Karpas-422 (cell line): ENCODE measurements at places on chromosomes 7 and 10.

- DNase-seq, result no peak
These were observed 6.1 kb upstream of the SH3PXD2A start for GRCh38 chr10:103861505-103861904.

DNA sequence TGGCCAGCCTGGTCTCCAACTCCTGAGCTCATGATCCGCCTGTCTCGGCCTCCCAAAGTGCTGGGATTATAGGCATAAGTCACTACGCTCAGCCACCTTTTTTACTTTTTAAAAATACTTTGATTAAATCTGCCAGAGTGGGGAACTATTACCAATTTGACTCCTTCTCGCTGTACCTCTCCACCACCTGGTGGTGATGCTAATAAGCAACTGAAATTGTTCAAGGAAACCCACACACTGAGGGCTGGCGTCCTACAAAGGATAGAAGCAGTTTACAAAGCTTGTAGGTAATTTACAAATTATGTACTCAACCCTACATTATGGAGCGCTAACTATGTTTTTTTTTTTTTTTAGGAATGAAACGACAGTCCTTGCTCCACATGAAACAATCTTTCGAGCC, 111.1 kb downstream of the CPED1 start:
- no peak for DNase-seq

GRCh38 chr7:134254311-134254710, 62.4 kb downstream of the SLC35B4 start:
- no peak for DNase-seq

- no peak for DNase-seq
These were observed 572 bp upstream of the BHLHA15 start for GRCh38 chr7:98210513-98211220.

DNA sequence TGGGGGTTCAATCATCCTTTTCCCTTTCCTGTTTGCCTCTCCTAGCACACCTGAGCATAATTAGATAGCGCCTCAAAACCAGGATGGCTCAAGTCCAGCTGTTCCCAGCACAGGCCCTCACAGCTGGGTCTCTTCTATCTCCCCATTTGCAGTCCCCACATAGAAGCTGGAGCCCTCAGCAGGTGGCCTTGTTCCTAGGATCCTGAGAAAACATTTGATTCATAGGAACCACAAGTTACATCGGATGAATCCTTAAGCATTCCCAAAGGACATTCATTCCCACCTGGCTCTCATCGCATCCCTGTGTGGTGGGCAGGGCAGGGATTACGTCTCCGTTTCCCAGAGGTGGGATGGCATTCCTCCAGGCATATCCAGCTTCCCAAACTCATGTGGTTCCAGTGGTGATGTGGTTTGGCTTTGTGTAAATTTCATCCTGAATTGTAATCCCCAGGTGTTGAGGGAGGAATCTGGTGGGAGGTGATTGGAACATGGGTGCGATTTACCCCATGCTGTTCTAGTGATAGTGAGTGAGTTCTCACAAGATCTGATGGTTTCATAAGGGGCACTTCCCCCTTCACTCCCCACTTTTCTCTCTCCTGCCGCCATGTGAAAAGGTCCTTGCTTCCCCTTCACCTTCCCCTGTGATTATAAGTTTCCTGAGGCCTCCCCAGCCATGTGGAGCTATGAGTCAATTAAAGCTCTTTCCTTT, 49.8 kb upstream of the LEP start:
- no peak for DNase-seq

- no peak for DNase-seq
These were observed 28.6 kb downstream of the TMEM178B start for GRCh38 chr7:141102436-141102835.

DNA sequence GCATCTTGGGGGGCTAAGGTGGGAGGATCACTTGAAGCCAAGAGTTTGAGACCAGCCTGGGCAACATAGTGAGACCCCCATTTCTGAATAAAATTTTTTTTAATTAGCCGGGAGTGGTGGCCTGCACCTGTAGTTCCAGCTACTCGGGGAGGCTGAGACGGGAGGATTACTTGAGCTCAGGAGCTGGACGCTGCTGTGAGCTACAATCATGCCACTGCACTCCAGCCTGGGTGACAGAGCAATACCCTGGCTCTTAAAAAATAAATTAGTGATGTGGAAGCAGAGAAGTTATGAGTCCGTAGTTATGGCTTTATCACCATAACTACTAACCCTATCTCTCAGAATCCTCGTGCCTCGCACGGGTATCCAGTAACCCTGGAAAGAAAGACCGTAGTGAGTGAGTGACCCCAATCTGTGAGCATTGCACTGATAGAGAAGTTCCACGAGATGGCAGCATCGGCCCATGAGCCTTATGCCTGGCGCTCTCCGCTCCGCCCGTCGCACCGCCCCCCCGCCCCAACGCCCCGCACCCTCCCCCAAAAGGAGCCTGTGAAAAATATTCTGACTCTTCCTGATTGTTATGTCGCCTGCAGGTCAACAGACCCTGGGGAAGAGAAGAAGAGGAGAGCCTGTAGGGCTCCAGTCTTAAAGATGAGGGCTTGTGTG, 4.9 kb upstream of the SLC29A3 start:
- DNase-seq, result peak; percentile 80

DNA sequence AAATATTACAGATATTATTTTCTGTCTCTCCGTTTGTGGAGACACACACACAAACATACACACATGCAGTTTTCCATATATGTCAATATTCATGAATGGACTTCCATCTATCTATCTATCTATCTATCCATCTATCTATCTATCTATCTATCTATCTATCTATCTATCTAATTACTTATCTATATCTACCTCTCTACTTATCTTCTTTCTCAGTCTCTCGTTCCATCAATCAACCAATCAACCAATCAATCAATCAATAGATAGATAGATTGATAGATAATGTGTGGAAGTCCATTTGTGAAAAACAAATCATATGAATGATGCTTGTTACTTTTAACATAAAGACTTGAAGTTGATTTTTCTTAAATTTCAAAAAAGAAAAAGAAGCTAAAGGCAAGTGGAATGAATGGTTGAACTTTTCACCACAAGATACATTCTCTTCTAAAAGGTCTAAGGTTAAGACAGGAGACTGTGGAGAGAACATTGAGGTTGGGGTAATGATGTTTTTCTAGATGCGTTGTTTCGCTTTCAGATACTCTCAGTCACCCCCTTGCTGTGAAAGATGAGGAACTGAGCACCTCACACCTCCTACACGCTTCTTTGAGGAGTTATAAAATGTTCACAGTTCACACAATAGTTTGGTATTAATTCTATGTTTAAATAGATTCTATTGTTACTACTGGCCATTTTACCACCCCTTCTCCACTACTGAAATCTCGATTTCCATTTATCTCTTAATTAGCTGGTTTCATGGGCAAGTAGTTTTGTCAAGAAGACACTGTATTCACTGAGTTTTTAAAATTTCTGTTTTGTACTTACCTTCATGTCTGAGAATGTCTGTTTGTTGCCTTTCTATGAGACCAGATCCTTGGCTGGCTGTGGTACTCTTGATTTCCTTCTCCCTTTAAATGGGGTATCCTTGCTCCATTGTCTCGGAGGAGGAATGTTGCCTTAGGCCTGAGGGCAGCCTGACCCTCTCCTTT, 114.1 kb downstream of the EMX2 start:
- DNase-seq, result no peak
